T-helper 17 cell (primary cell): ENCODE measurements at places on chromosomes 5 and 9.
A peak's percentile ranks its signal among the peaks of the same experiment; 100 is the strongest.

GRCh38 chr9:115207003-115207836 is 89.3 kb upstream of the TNC start:
- no peak for DNase-seq

DNA sequence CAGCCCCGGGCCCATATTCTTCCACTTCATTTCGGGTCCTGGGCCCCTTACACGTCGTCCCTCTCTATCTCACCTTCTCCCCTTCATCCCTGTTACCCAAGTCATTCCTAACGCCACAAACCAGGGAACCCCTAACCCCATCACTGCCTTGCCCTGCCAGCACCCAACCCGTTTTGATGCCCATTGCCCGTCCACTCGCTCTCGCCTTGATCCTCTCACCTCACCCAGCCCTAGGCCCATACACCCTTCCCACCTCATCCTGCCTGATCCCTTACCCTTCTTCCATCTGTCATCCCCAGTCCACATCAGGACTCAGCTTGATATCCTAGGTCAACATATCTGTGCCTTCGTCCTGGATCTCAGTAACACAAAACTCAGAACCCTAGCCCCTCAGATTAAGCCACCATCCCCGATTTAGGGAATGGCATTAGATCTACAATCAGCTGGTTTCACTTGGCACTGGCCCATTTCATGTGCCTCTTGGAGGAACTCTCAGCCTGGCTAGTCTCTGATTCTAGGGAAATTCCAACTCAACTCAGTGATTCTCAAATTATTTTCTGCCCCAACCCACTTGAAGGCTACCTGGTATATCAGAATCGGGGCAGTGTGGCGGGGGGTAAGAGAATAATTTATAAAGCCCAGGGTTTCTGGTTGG is 489 bp downstream of the CHMP5 start:
- no peak for DNase-seq

- no peak for DNase-seq
Observed at GRCh38 chr9:97559111-97559514, 57.6 kb downstream of the TMOD1 start.

DNA sequence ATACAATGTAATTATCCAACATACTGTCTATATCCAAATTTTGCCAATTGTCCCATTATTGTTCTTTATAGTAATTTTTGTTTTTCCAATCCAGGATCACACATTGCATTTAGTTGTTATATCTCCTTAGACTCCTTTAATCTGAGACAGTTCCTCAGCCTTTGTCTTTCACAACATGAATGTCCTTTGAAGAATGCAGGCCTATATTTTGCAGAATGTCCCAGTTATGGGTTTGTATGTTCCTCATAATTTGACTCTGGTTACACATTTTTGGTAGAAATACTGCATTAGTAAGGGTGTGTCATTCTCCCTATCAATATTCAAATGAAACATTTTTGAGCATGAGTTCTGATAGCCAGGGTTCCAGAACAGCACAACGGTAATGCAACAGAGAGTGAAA is 6.7 kb downstream of the CD180 start:
- DNase-seq: no peak

- no peak for DNase-seq
Observed at GRCh38 chr5:123414974-123415373, 8.2 kb downstream of the CEP120 start.

- DNase-seq: no peak
Observed at GRCh38 chr5:77778398-77778797, 2.3 kb upstream of the TBCA start.

DNA sequence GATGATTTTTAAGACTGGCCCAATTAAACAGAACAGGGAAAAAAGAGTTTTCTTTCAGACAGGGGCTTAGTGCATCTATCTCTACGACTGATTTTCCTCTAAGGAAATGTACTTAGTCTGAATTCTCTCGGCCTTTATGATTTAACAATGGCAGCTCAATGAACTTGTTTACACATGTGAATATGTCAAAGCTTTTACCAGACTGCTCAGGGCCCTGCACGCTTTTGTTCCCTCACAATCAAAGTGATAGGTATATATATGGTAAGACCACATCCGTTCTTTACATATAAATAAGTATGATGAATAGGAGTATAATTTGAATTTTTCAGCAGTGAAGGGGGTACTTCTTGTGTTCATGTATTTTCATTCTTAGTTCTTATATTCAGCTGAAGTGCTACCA is 27.6 kb downstream of the LEAP2 start:
- no peak for DNase-seq

GRCh38 chr5:97559827-97560598 is 377.0 kb upstream of the RIOK2 start:
- no peak for DNase-seq

DNA sequence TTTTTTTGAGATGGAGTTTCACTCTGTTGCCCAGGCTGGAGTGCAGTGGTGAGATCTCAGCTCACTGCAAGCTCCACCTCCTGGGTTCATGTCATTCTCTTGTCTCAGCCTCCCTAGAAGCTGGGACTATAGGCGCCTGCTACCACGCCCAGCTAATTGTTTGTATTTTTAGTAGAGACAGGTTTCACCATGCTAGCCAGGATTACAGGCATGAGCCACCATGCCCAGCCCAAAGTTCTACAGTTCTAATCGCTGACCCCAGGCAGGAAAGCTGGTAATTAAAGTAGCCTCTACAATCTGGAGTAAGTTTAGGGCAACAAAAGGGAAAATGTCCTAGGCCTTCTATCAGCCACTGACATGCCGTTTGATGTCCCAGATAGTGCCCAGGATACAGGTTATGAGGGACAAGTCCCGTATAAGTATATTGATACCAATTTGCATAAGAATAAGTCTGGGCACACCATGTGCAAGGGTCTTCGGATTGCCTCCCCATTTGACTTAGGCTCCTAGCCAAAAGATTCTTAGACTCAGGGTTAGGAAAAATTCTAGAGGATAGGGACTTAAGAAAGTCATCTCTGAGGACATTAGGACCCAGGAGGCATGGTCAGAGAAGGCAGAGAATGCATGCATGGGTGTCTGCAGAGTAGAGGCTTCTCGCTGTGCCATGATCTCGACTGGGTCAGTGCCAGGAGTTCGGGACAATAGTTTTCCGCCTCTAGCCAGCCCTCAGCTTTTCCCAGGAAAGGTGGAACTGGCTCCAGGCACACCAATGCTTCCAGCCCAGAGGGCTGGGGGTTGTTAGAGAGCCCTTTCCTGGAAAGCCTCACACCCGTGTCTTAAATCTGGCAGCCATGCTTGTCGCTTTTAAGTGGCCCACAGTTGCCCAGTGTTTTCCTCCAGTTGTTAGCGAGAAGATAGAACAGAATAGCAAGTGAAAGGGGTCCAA is 1111.1 kb downstream of the TAF11L14 start:
- no peak for DNase-seq

- no peak for DNase-seq
Observed at GRCh38 chr5:35354751-35355150, 124.5 kb upstream of the PRLR start.

GRCh38 chr5:109690242-109690974 is 681 bp downstream of the MAN2A1 start:
- DNase-seq: peak; percentile 44

GRCh38 chr9:80679916-80680315 is 1009.4 kb downstream of the TLE1 start:
- no peak for DNase-seq

DNA sequence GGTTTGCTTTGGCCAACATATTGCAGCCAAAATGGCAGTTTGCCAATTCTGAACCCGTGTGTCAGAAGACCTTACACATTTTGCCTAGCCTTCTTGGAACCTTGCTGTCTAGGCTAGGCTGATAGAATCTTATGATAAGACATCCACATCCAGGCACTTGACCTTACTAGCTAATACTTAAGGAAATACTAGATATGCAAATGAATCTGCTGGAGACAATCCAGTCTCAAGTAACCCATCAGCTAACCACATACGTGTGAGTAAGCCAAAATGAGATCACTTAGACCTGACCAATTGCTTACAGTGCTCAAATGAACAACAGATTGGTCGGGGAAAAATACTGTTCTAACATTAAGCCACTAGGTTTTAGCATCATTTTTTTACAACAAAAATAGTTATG is 1504.6 kb upstream of the CDH9 start:
- no peak for DNase-seq

- DNase-seq: no peak
Observed at GRCh38 chr5:61788548-61788947, 456.5 kb downstream of the ZSWIM6 start.
